ENCODE measurements at places on chromosomes 12 and 14.

DNA sequence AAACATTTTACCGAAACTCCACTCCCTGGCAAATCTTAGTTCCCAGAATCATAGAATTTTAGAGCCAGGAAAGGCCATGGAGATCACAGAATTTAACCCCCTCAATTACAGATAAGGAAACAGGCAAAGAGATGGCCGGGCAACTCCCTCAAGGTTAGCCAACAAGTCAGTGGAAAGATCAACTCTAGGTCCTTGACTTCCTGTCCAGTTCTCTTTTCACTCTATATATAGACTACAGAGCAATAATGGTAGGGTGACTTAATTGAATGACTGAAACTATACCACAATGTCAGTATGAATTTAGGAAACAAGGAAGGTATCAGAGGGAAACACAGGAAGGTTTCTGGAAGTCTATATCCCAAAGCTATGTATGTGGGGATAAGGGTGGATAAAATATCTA lies 11.6 kb downstream of the OXA1L start:
- no peak overlapping the region for H3K27ac ChIP-seq
- H3K27me3 ChIP-seq = no peaks in the 10 kb centered on the region
- peaks cover 3% of the 10 kb centered on the region for H3K36me3 ChIP-seq
- DNase-seq = no peak

GRCh38 chr14:61894452-61895077 lies 132.3 kb downstream of the SNAPC1 start:
- no peak overlapping the region for H3K4me3 ChIP-seq
- H3K36me3 ChIP-seq = no peaks in the 10 kb centered on the region
- H3K4me1 ChIP-seq = peaks cover 5% of the 10 kb centered on the region

DNA sequence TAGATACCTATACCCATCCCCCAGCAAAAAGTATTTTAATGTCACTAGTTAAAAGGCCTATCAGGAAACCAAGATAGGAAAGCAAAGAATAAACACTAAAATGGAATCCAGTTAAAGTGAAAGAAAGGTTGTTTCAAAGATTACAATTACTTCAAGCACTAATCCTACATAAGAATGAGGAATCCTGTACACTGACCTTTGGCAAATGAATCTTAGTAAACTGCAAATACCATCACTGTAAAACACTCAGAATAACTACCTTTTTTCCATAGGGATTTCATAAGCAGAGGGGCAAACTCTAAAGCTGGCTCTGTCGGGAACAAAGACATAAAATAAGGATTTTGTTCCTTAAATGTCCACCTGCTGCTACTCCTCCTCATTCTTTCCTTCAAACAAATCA lies 25.9 kb downstream of the CEP83 start:
- H3K4me3 ChIP-seq = no peak overlapping the region
- DNase-seq = no peak
- peaks cover 31% of the 10 kb centered on the region for H3K36me3 ChIP-seq
- no peaks in the 10 kb centered on the region for H3K27me3 ChIP-seq

DNA sequence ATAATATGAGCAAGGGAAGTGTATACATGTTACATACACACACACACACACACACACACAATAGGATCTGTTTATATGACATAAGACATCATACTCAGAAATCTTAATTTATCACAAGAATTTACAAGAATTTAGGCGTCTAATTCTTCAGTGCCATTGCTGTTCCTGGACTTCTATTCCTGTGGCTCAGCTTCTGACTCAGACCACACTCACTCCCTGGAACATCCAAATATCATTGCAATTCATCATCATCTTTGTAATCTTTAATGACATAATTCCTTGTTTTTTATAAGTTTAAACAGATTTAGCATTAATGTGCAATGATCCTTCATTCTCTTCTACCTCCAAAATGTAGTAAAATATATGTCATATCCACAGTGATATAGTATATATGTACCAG lies 544.2 kb downstream of the FOXG1 start:
- no peaks in the 10 kb centered on the region for H3K4me1 ChIP-seq
- DNase-seq = no peak
- H3K36me3 ChIP-seq = peaks cover 2% of the 10 kb centered on the region

DNA sequence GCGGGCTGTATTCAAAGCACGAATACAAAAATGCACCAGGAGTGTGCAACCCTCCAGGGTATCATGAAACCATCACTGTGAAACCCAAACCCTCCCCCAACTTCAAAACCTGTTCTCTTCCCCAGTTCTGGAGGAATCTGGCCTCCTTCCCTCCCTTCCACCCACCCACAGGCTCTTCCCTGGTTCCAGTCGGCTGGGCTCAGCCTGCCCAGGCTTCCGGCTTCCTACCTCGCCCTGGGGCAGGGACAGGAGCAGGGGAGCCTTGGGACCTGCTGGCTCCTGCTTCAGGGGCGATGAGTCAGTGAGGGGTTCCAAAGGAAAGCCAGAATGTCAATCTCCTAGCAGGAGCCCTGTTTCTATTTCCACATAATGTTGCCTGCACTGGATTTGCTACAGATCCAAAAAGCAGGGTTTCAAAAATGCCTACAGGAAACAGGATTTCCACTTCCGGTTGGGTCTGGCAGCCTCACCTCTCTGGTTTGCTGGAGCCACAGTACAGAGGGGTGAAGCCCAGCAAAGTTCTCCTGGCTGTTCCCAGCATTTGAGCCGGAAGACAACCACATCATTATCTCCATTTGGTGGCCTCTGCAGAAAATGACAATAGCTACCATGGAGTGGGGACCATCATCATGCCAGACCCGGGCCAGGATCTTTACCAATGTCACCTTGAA lies 278.3 kb downstream of the DPF3 start:
- H3K27me3 ChIP-seq = no peaks in the 10 kb centered on the region
- H3K4me1 ChIP-seq = peaks cover 23% of the 10 kb centered on the region
- peak overlapping the region; percentile 43 for H3K27ac ChIP-seq

DNA sequence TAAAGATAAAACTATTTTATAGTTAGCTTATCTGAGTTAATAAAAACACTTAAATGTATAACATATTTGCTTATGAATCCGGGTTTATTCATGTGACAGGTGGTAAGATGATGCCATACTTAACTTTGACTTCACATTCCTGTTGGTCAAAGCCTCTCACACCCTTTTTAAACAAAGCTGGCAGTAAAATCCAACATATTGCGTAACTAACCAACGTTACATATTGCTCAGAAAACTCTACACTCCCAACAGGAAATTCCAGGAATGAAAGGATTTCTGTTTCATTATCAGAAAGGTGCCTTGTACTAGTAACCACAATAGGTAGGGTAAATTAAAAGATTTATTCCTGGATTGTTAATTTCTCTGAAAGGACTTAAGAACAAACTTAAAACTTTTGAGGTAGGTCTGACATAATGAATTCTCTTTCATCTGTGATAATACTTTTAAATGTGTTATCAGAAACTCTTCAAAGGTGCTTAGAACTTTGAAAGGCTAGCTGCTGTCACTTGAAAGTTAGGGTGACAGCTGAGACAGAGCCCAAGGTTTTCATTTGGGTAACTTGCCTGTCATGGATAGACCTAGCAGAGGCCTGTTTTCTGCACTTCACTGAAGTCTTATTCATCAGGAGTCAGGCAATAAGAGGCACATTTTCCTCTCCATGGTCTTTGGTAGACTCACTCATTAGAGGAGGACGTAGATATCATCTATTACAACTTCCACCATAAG lies 23.8 kb upstream of the CATSPERB start:
- peaks cover 9% of the 10 kb centered on the region for H3K27me3 ChIP-seq
- no peak overlapping the region for H3K27ac ChIP-seq
- H3K36me3 ChIP-seq = no peaks in the 10 kb centered on the region

- peak overlapping the region; percentile 42 for H3K4me3 ChIP-seq
- no peaks in the 10 kb centered on the region for H3K27me3 ChIP-seq
- H3K27ac ChIP-seq = no peak overlapping the region
- peaks cover 13% of the 10 kb centered on the region for H3K36me3 ChIP-seq
- H3K4me1 ChIP-seq = peaks cover 20% of the 10 kb centered on the region
- DNase-seq = no peak
These were observed 4.7 kb downstream of the DYNLL1 start for GRCh38 chr12:120500581-120500980.

DNA sequence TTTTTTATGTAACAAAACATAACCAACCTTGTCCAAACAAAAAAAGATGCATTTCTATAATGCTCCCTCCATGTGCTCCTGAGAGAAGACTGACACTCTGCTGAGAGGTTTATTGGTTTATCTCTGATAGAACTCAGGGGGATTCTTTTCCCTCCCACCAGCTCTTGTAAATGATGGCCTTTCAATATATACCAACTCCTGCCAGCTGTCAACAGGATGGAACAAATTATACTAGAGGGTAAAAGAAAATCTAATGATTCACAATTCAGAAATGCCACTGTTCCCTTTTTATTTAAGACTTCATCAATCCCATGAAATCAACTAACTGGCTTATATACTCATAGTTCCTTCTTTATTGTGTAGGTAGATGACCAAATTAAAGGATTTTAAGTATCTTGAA lies 25.4 kb downstream of the PSMC1 start:
- no peaks in the 10 kb centered on the region for H3K4me1 ChIP-seq
- no peak overlapping the region for H3K27ac ChIP-seq
- no peaks in the 10 kb centered on the region for H3K36me3 ChIP-seq

GRCh38 chr12:112852810-112853209 lies 54.0 kb upstream of the OAS1 start:
- peaks cover 57% of the 10 kb centered on the region for H3K27me3 ChIP-seq
- H3K4me1 ChIP-seq = no peaks in the 10 kb centered on the region
- no peak for DNase-seq
- no peak overlapping the region for H3K4me3 ChIP-seq
- no peak overlapping the region for H3K27ac ChIP-seq
- no peaks in the 10 kb centered on the region for H3K36me3 ChIP-seq

GRCh38 chr14:105257464-105257863 lies 9.1 kb downstream of the BTBD6 start:
- no peak overlapping the region for H3K4me3 ChIP-seq
- no peaks in the 10 kb centered on the region for H3K36me3 ChIP-seq
- H3K4me1 ChIP-seq = no peaks in the 10 kb centered on the region

DNA sequence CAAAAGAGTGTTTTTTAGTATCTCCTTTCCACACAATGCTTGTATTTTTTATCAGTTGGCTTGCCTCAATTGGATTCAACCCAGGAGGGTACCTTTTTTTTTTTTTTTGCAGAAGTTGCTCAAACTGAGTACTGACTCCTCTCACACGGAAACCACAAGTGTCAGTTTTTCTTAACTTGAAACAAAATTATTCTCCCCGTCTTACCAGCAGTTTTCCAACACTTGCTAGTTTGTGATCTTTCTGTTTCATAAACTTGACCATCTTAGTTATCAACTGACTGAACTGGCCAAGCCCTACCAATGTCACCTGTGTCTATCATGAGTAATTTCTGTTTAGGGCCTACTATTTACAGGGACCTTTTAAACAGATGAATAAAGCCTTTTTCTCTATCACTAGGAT lies 34.1 kb upstream of the ITPR2 start:
- DNase-seq = no peak
- no peak overlapping the region for H3K27ac ChIP-seq
- no peaks in the 10 kb centered on the region for H3K27me3 ChIP-seq
- H3K4me3 ChIP-seq = no peak overlapping the region

- H3K4me3 ChIP-seq = no peak overlapping the region
- H3K27me3 ChIP-seq = no peaks in the 10 kb centered on the region
- no peaks in the 10 kb centered on the region for H3K36me3 ChIP-seq
- H3K27ac ChIP-seq = no peak overlapping the region
- DNase-seq = no peak
These were observed 28.3 kb downstream of the PITPNM2 start for GRCh38 chr12:123122626-123123025.

GRCh38 chr12:64790166-64790565 lies 31.0 kb upstream of the GNS start:
- no peak overlapping the region for H3K4me3 ChIP-seq
- peaks cover 10% of the 10 kb centered on the region for H3K27me3 ChIP-seq
- H3K27ac ChIP-seq = no peak overlapping the region
- DNase-seq = no peak

DNA sequence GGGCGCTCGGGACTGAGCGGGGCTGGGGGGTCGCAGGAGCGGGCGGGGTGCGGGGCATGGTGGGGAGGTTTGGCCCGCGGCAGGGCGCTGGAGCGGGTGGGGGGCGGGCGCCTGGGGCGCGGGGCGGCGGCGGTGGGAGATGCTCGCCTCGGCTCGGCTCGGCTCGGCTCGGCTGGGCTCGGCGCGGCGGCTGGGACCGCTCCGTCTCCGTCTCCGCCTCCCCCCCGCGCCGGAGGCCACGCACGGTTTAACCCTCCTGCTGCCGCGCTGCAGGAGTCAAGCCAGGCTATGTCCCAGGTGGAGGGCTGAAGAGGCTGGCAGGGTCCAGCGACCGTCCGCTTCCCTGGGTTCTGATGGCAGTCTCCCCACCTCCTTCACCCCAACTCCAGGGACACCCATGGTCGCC lies at the start of gene PIANP:
Gene PIANP, minus strand, starts transcription at position 170 of the 406 bp plus-strand sequence. CDS start 2,754 bp downstream, outside the sequence.
- peak within 1 kb of the TSS; percentile 86 for H3K4me3 ChIP-seq
- peaks cover 24% of the 10 kb centered on the region for H3K4me1 ChIP-seq
- H3K36me3 ChIP-seq = no peaks in the 10 kb centered on the region
- H3K27ac ChIP-seq = no peak within 1 kb of the TSS

GRCh38 chr12:121120323-121120722 lies 12.4 kb upstream of the P2RX7 start:
- no peaks in the 10 kb centered on the region for H3K36me3 ChIP-seq
- no peak overlapping the region for H3K4me3 ChIP-seq
- no peak overlapping the region for H3K27ac ChIP-seq
- H3K27me3 ChIP-seq = peaks cover 44% of the 10 kb centered on the region
- no peaks in the 10 kb centered on the region for H3K4me1 ChIP-seq
- DNase-seq = no peak

- no peak for DNase-seq
- H3K36me3 ChIP-seq = peaks cover 29% of the 10 kb centered on the region
- H3K4me3 ChIP-seq = no peak overlapping the region
These were observed 26.1 kb upstream of the STAC3 start for GRCh38 chr12:57276935-57277563.

- peaks cover 12% of the 10 kb centered on the region for H3K4me1 ChIP-seq
- no peak overlapping the region for H3K4me3 ChIP-seq
- H3K36me3 ChIP-seq = peaks cover 4% of the 10 kb centered on the region
- H3K27ac ChIP-seq = no peak overlapping the region
These were observed 38.8 kb downstream of the EVL start for GRCh38 chr14:100104006-100104352.

DNA sequence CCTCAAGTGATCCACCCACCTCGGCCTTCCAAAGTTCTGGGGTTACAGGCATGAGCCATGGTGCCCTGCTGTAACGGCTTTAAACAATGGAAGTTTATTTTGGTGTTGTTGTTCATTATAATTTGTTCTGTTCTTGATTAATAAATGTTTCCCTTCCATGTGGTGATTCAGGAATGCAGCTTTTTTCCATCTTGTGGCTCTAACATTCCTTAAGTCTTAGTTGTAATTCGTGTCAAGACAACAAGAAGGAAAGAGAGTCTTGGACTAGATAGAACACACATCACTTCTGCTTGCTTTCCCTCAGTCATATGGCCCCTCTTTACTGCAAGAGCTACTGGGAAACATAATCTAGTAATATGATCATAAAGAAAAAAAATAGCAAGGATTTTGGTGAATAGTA lies 211.6 kb downstream of the SLC6A15 start:
- no peaks in the 10 kb centered on the region for H3K4me1 ChIP-seq
- no peak overlapping the region for H3K27ac ChIP-seq
- no peak for DNase-seq
- no peaks in the 10 kb centered on the region for H3K27me3 ChIP-seq
- H3K4me3 ChIP-seq = no peak overlapping the region
- no peaks in the 10 kb centered on the region for H3K36me3 ChIP-seq

All from neural crest cell (in vitro differentiated cells).